Stimulated activated CD8-positive, alpha-beta memory T cell treated with anti-CD3 and anti-CD28 coated beads, Interleukin-15, amount 100 ng/mL, for 24 hours (primary cell): ENCODE measurements at places on chromosomes 11 and 22.
A peak's percentile ranks its signal among the peaks of the same experiment; 100 is the strongest.

GRCh38 chr11:113317339-113317738 is 3.0 kb downstream of the TTC12 start:
- no peak for DNase-seq

GRCh38 chr11:131940126-131940525 is 569.7 kb downstream of the NTM start:
- no peak for DNase-seq

DNA sequence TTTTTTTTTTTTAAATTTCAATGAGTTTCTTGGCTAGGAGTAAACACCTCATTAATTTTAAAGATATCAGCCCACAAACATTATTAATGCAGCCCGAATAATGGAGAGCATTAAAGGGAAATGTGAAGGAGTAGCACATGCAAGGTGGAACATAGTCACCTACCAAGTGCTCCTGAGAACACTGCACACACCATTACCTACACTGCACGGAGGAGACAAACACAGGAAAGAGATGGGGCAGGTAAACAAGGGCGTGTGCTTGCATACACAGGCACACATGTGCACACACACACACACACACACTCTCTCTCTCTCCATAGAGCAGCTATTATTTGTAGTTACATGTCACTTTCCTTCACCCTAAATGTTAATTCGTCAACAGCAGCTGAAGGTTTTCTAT is 30.2 kb downstream of the HTR3B start:
- DNase-seq = no peak

GRCh38 chr11:96465512-96465911 is 75.7 kb downstream of the JRKL start:
- no peak for DNase-seq

GRCh38 chr11:133907216-133907615 is 49.6 kb downstream of the IGSF9B start:
- DNase-seq = no peak

DNA sequence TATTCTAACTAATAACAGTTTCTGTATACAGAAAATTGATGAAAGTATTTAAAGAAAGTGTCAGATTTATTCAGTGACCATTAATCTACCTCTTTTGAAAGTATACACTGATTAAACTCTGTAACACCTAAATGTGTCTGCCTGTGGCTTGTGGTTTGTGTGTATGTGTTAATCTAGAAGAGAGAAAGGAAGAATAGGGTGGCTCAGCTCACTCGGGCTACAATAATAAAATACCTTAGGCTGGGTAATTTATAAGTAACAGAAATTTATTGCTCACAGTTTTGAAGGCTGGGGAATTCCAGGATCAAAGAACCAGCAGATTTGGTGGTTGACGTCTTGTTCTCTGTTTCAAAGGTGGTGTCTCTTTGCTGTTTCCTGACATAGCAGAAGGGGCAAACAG is 13.6 kb upstream of the OR5AS1 start:
- DNase-seq = no peak

DNA sequence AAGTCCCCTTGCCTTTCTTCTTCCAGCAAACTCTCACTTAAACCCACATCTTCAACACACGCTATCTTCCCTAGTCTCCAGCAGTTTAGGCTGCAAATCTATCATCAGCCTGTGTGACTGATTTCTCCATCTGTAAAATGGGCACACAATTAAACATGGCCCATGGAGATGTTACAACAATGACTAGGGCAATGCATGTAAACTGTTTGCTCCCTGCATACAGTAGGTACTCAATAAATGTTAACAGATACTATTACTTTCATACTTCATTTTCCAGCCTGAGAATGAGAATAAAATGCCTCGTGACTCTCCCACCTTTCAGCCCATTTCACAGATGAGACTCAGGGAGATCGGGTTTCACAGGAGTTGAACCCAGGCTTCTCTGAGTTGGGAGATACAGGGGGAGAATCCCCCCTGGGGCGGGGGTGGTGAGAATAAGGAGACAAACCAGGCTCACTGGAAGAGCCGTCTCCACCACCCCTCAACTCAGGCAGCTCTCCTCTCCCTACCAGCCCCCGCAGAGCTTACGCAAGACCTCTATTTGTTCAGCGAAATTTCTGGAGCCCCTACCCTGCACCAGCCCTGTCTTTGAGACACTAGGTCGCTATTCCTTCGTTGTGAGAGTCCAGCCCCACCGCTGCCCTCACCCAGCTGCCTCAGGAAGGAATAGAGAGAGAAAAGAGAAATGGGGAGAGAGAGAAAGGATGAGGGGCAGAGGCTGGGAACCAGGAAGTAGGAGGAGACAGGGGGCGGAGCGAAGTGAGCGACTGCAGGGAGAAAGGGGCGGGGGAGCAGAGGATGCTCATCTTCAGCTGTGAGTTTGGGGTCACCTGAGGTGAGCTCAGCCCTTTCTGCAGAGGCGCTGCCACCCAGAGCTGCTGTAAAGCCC is 42.1 kb upstream of the KLHL35 start:
- peak; percentile 22 for DNase-seq

DNA sequence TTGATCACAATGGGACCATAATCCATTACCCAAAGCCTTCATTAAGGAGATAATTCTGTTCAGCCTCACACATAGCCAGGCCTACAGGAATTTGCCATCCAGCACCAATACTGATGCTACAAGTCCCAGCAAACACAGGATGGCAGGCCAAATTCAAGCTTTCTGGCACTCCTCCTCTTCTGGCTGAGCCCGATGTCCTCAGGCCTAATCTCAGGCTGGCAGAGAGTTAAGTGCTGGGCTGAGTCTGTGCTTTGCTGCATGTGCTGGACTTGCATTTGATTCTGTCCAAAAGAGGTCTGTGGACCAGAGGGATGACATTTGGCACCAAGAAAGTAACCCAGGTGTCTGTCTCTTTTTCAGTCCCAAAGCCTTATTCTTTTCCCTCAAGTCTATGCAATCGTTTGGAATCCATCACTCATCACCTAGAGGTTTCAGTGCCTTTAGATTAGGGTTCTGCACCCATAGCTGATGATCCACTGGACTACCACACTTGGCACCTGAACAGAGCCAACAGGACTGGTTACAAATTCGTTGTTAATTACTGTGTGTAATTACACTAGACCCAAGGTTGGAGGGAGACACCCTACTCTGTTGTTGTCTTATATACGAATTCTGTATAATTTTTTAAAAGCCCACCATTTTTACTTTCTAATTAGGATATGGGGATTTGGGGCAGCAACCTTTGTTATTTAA is 19.4 kb upstream of the LIN7C start:
- no peak for DNase-seq

- no peak for DNase-seq
These were observed 31.0 kb downstream of the SYT7 start for GRCh38 chr11:61549662-61550568.

DNA sequence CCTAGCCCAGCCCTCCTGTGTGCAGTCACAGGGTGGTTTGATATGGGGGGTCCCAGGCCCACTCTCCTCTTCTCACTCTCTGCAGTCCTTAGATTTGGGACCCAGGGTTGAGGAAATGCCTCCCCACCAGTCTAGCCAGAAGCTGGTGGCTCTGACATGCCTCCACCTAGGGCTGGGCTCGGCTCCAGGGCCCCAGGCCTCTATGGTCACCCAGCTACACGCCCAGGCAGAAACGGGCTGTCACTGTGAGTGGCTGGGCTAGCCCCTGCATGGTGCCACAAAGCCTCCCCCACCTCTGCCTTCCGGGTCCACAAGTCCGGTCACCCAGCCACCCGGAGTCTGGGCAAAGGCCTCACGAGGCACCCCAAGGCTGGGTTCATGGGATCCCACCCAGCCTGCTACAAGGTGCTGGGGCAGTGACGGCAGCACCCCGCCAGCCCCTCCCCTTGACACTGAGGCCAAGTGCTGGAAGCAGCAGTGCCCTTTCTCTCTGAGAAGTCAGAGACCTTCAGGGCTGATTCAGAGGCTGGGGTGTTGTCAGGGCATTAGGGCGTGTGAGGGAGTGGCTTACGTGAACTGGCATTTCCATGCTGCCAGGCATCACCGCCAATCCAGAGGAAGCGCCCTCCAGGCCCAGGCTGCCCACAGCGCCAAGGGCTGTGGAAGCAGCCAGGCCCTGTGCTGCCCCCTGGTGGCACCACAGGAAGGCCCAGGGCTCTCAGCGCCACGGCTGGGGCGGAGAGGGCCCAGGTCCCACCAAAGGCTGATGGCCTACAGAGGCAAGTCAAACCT is 638 bp upstream of the PITPNM1 start:
- peak; percentile 82 for DNase-seq

- DNase-seq = no peak
These were observed 29.8 kb downstream of the PICALM start for GRCh38 chr11:86039094-86039493.

DNA sequence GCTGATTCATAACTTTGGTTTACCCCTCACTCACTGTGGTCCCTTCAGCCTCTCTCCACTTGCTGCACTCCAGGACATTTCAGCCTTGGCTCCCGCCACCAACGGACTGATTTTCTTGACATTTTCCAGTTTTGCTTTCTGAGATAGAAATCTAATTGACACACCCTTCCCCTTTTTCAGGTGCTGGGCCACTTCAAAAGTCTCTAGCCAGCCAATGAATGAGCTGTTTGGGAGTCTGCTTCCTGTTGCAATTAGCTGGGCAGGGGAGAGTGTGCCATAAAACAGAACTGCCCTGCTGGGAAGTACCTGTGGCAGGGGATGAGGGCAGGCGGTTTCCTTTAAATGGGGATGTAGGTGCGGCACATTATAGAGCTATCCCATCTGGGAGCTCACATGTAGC is 21.1 kb upstream of the PLET1 start:
- DNase-seq = no peak

DNA sequence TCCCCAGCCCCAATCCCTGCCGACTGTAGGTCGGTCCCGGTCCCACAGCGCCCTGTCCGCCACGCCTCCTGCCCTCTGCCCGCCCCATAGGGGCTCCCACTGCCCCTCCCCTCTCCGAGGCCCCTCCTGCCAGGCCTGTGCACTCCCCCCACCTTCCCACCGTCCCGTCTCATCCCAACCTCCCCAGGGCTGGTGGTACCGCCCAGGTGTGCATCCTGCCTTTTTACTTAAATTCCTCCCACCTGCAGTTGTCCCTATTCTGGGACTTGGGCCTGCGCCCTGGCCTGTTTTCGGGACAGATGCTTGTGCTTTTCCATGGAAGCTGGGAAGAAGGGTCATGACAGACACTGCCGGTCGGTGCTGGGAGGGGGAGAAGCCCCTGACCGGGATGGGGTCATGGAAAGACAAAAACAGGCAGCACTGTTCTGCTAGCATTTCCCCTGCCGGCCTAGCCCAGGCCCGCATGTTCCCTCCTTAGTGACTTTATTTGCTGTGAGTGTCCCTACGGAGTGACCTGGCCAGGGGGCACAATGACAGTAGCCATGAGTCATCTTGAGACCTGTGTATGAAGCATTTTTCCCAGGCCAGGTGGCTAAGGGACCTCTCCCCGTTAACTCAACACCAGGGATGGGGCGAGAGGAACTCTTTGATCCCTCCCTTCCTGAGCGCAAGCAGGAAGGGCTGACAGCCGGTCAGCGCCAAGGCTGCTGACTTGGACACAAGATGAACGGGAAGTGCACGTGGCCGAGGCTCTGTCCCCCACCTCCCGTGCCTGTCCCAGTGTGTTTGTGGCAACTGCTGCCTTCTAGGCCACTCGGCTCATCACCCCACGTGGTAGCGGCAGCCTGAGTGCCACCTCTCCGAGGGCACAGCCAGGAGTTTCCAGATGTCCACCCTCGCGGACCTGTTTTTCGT is 7.1 kb downstream of the TBX1 start:
- DNase-seq = no peak

- DNase-seq = no peak
These were observed 229.6 kb upstream of the BLID start for GRCh38 chr11:122345586-122345985.

- DNase-seq = no peak
These were observed 28.1 kb downstream of the POLD3 start for GRCh38 chr11:74620531-74620930.

GRCh38 chr11:133081730-133082452 is 450.4 kb downstream of the OPCML start:
- DNase-seq = no peak

DNA sequence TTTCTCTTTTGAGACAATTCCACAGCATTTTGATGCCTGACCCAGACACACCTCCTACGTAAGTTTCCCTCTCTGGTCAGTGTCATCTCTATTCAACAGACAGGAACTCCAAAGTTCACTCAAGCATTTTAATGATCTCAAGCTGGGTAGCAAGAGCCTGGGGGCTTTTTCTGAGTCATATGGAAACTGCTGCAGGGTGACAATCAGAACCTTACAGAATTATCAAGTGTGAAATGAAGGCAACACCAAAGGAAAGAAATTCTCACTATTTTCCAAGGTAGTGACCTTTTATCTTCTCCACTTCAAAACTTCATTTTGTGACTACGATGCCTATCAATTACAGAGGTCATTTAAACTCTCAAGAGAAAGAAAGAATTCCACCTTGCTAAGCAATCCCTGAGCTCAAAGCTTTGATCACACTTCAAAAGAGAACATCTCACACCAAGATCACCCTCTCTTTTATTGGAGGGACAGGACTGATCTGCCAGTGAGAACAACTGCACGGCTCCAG is 229.0 kb upstream of the ZC3H12C start:
- DNase-seq = no peak

DNA sequence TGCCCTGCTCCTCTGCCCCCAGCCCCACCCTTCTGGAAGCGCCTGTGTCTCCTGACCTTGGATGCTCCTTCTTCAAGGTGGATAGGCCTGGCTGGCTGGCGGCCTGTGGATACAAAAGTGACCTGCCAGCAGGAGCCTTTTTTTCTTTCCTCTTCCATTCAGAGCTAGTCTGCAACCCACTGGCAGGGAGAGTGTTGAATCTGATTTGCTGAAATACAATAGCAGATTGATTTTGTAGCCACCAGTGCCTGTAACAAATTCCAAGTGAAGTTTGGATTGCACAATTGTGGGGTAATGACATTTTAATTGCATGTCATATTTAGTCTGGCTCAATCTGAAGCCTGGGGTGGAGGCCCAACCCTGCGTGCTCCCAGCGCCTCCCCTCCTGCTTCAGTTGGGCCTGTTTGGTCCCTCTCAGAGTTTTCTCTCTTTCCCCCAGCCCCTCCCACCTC is 97.2 kb downstream of the GRIK4 start:
- DNase-seq = no peak

DNA sequence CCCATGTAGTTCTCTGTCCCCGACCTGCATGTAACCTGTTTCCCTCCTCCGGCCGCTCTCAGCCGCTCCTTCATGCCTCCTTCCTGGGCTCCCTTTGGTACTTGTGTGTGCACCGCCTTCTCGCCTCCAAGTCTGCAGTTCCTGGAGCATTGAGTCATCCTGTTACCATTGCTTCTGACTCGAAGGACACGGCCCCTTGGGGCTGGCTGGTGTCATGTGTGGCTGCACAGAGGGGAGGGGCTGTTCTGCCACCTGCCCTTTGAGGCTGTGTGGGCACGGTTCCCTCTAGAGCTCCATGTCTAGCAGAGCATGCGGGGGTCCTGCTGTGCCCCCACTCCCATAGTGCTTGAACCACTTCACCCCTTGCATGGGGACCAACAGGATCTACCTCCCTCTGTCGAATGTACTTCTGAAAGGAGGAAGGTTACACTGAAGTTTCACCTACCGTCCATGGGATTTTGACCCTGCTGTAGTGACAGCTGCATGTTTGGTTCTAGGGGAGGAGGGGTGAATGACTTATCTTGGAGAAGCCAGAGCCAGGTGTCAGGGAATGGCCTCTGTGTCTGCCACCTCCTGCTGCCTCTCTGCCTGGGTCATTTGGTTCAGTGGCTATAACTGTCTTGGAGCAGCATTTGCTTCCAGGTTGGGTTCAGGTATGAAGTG is 39.6 kb downstream of the BCR start:
- DNase-seq = peak; percentile 25

- DNase-seq = no peak
These were observed 9.1 kb downstream of the LTBP3 start for GRCh38 chr11:65549096-65549495.
